NCI-H510A treated with DMSO at 0.1 percent for 48 hours (cell line): ENCODE measurements at places on chromosomes 12 and 14.

GRCh38 chr12:70692681-70693288 is 55.6 kb upstream of the PTPRB start:
- DNase-seq, result peak; percentile 14

DNA sequence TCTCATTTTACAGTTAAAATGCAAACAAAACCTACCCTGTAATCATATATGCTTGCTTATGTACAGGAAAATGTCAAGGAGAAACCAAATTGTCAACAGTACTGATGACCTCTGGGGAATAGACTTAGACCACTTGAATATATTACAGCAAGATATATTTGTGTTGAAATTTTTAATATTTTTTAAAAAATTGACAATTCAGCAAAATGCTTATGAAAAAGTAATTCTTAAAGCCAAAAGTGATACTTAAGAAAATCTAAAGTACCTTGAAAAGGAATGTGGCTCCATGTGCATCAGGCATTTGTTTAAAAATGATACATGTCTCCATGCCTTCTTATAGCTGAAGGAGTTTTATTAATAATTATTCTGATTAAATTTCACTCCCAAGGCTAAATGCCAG is 49.2 kb downstream of the PTPN21 start:
- DNase-seq, result peak; percentile 52

GRCh38 chr14:78959674-78960264 is 789.6 kb downstream of the NRXN3 start:
- peak; percentile 56 for DNase-seq

DNA sequence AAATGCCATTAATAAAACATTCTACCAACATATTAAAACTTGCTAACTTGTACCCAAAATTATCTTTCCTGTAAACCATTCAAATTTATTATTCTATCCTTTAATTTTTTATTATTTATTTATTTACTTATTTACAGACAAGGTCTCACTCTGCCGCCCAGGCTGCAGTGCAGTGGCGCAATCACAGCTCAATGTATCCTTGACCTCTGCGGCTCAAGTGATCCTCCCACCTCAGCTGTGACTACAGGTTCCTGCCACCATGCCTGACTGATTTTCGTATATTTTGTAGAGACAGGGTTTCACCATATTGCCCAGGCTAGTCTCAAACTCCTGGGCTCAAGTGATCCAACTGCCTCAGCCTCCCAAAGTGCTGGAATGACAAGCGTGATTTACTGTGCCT is 20.4 kb upstream of the LIN7A start:
- no peak for DNase-seq

DNA sequence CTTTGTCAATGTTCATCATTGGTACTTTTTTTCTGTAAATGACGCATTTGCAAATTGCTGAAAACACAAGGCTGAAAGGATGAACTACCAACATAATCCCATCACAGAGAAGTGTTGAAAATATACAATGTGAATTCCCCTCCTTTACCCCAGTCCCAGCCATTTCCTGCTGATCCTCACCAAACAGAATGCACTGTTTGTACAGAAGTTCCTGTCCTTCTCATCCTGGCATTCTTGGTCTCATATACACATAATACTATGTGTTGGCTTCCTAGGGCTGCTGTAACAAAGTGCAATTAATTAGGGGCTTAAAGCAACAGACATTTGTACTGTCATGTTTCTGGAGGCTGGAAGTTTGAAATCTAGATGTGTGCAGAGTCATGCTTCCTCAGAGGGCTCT is 836.2 kb upstream of the MGAT4C start:
- no peak for DNase-seq

DNA sequence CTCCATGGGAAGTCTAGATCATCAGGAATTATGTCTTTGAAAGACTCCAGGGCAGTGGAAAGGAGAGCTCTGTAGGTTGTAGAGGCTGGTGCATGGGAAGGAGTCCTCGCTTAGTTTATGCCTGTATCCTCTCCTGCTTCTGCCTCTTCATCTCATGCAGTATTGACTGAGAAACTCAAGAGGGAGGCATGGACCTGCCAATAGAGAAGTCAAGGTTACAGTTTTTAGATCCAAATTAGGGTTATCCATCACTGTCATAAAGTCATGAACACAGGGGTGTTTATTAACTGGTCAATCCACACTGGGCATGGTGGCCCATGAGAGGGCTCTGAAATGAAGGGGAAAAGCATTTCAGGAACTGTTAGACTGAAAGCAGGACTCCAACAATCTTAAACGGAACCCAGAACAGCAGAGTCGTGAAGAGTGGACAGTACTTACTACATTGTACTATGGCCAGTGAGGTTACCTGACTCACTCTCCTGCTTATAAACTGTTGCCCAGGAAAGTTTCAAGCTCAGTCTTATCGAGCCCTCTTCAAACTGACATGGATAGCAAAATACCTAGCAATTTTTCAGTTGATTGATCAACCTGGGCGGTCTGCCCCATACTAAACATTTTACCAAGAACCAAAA is 30.1 kb upstream of the DHRS7 start:
- DNase-seq, result no peak

DNA sequence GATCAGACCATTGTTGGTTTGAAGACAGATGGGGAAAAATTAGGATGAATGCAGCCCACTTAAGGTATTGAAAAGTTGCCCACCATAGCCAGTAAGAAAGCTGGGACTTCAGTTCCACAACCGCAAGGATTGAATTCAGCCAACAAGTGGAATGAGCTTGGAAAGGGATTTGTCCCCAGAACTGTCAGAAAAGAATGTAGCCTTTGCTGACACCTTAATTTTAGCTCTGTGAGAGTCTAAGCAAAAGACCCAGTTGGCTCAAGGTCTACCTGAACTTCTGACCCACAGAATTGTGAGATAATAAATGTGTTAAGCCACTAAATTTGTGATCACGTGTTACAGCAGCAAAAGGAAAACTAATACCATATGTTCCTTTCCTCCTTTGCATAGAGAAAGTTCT is 29.4 kb downstream of the PPFIA2 start:
- no peak for DNase-seq

GRCh38 chr12:124233041-124233796 is 61.7 kb upstream of the RFLNA start:
- no peak for DNase-seq

DNA sequence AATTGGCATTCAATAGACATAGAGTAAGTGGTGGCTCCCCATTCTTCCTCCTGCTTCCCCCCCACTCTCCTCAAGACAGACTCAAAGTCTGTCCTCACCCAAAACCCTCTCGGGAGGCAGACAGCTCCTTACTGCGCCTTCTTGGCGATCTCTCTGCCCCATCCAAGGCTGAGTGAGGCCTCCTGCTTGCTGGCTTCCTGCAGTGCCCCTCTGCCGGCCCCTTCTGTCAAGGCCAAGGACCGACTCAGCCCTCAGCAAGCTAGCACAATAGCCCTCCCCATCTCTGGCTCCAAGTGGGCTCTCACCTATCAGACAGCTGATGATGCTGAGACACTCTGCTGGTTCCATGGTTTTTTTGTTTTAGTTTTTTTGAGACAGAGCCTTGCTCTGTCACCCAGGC is 62.5 kb upstream of the DLK1 start:
- DNase-seq, result no peak

- no peak for DNase-seq
These were observed 27.0 kb downstream of the BTBD7 start for GRCh38 chr14:93305725-93306418.

GRCh38 chr14:87175175-87175574 is 817.8 kb downstream of the GALC start:
- no peak for DNase-seq

DNA sequence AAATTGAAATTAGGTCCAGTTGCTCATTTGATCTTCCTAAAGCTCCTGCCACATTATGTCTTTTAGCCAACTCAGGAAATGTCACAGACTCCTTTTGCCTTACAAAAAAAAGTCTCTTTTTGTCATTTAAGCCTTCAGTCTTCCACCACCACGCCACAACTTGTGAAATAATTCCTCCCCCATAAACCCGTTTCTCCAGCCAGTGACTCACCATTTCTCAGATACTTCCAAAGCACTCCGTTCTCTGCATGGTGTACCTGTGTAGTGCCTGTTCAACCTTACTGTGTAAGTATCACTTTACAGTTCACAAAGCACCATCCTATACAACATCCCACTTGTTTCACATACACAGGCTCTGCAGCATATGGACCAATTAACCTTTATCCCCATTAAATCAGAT is 139.5 kb upstream of the AEBP2 start:
- DNase-seq, result no peak

GRCh38 chr14:65100922-65101541 is 1.3 kb downstream of the MAX start:
- DNase-seq, result no peak

DNA sequence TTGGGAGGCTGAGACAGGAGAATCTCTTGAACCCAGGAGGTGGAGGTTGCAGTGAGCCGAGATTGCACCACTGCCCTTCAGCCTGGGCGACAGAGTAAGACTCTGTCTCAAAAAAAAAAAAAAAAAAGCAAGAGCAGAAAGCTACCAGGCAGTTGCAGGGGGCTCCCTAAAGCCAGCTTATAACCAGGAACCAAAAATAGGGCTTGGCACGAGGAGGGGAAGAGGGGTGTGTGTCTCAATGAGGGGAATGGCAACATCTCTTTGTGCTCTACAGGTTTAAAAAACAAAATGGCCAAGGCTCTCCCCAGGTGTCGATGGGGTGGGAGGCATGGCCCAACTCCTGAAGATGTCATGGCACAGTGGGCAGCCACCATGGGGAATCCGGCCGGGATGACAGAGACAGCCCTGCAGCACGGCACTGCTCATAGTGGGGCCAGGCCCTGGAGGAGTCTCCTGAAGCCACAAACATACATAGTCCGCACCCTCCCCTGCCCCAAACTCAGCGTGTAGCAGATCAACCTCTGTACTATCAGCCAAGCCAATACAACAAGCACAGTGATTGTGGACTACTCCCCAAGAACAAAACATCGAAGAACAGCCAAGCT is 16.0 kb upstream of the EIF5 start:
- DNase-seq, result no peak

DNA sequence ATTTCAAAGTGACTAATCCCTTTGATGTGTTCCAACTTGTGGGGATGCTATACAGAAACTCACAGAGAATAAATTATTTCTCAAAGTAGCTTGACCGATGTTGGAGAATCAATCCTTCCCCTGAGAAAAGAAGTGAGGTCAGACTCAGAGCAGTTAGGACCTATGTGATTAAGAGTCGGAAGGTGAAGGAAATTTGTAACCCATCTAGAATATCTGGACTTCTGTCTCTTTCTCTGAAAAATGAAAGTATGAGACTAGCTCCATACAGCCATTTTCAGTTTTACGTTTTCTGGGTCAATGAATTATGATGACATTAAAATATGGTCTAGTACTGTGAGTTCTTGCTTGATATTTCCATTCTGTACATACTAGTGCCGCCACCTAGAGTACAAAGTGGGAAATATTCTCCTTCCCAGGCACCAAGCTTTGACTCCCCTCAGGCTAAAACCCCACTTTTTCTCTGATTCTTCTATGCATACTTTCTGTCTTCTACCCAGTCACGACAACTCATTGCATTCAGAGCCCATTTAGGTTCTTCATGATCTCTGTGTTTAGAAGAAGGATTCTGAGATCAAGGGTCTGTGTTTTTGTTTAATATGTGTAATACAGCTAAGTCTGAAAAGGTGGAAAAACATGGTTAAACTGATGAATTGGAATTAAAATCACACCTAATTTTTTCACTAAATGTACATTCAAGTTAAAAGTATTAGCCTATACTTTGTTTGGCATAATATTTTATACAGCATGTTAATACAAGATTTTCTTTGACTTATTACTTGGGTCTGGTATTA is 6.9 kb upstream of the NTS start:
- DNase-seq, result peak; percentile 70

- no peak for DNase-seq
These were observed 12.4 kb upstream of the EVL start for GRCh38 chr14:100052819-100053218.

DNA sequence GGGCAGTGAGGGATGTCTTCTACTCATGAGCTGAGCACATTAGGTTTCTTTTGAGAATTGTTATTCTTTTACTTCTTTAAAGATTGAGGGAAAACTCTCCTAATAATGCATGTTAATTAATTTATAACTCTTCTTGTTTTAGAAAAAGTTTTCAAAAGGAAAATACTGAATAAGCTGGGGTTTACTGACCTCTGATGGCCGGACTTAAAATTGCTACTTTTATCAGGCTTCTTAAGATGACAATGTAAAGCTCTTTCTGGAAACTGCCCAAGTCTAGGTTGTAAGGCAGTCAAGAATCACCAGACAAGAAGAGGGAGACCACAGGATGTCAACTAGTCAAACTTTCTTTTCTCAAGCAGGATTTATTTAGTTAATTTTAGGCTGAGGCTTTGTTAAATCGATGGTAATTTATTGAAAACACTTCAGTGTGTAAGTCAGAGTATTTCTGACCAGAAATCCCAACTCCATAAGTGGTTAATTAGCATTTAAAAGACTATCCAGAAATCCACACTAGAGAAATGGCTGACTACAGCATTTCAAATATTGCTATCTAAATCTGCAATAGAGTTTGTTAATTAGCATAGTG is 82.1 kb downstream of the AVPR1A start:
- DNase-seq, result peak; percentile 77

DNA sequence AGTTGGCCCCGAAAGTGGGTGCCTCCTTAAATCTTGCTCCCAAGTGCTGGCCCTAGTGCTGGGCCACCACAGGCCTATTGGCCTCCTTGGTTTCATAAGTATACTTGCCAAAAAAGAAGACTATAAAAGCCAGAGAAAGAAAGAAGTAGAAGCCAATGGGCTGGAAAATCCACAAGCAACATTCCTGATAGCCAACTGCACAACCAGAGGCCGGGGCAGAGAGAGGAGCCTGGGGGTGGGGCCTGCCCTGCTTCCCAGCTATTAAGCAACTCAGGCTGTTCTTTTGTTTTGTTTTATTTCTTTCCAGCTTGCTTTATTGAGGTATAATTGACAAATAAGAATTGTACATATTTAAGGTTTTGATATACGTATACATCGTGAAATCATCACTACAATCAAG is 177.2 kb upstream of the NTF3 start:
- no peak for DNase-seq

GRCh38 chr14:55425091-55425490 is 13.5 kb upstream of the ATG14 start:
- DNase-seq, result no peak
